ENCODE measurements at places on chromosomes 11 and 22.

GRCh38 chr11:125069796-125070195 lies 6.7 kb downstream of the SLC37A2 start:
- no peak for DNase-seq

DNA sequence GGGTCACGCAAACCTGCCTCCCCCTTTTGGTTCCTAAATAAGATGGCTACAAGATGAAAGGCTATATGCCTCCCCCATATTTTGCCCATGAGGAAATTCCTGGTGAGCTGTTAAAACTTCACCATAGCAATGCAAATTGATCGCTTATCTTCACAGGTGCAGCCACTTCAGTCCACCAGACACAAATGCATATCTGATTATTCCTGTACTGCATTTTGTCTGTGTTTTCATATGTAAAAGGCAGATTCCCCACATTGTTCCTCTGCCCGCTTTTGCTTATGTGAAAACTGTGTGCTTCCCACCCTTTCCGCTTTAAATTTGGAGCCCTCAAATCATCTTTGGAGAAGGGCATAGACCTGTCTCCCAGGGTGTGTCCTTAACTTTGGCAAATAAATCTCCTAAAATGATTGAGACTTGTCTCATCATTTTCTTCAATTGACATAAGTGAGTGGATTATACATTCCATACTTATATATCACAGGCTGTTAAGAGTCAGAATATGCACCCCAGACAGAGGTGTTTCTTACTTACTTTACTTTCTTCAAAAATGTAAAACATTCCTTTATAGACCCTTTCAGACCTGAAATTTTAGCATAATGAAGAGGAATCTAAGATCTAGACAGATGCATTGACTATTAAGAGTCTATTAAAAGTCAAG lies 116.4 kb downstream of the CASP12 start:
- DNase-seq, result no peak

GRCh38 chr22:46976598-46976997 lies 214.1 kb downstream of the TBC1D22A start:
- DNase-seq, result no peak

- DNase-seq, result no peak
These were observed 12.9 kb downstream of the GTSE1 start for GRCh38 chr22:46309526-46310085.

GRCh38 chr11:83008581-83008923 lies 63.1 kb downstream of the RAB30 start:
- no peak for DNase-seq

DNA sequence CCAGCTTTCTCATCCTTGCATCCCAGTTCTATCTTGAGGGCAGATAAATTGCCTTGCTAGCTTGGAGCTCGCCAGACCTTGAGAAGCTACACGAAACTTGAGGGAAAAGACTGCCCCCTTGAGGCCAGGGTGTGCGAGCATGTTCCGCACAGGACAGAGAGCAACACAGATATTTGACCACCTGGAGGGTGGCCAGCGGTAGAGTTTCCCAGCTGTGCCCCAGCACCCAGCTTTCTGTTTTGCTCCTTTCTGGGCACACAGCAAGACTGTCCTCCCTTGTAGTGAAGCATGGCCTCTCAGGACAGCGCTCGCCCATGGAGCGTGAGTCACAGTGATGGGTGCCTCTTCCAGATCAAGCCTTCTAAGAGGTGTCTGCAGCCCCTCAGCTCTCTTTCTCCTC lies 23.5 kb downstream of the SPATA19 start:
- DNase-seq, result peak; percentile 74

Measured in NCI-H2029 (cell line).